ENCODE measurements at places on chromosomes 12 and 14. TPM values are rescaled to one million over a fixed set of nuclear protein-coding genes. Genes with fewer than 3 reads are reported as not detected.

Gene SSTR1
- polyA plus RNA-seq, result not detected

DNA sequence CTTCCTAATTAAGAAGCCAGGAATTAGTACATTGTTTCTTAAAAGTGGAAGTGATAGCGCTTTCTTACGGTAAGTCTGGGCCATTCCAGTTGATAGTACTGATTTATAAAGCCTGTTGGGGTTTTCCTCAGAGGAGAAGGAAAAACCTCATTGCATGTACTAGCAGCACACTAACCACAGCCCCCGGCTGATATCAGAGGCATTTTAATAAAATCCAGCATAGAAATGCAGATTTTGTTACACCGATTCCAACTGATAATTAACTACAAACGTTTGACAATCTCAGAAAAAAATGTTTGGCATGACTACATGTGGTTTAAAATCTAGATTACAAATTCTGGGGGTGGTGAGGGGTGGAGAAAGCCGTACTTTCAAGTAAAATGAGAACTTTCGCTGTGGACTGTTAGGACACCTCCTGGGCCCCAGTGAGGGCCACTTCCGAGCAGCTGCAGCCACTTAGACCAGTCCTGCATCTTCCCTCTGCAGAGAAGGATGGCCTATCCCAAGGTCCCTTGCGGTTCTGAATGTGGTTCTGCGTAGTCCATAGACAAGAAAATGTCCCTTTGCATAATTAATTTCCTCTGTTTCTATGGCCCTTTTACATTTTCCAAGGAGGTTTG lies 374.4 kb downstream of the NUAK1 start:
- no peak overlapping the region for H3K4me3 ChIP-seq
- H3K27ac ChIP-seq, result no peak overlapping the region
- H3K27me3 ChIP-seq, result peaks cover 15% of the 10 kb centered on the region
- H3K4me1 ChIP-seq, result no peaks in the 10 kb centered on the region

- no peak for DNase-seq
- H3K36me3 ChIP-seq, result no peaks in the 10 kb centered on the region
- H3K4me1 ChIP-seq, result no peaks in the 10 kb centered on the region
- H3K27me3 ChIP-seq, result no peaks in the 10 kb centered on the region
- H3K27ac ChIP-seq, result no peak overlapping the region
These were observed 1228.2 kb upstream of the TMEM132C start for GRCh38 chr12:127038761-127039160.

DNA sequence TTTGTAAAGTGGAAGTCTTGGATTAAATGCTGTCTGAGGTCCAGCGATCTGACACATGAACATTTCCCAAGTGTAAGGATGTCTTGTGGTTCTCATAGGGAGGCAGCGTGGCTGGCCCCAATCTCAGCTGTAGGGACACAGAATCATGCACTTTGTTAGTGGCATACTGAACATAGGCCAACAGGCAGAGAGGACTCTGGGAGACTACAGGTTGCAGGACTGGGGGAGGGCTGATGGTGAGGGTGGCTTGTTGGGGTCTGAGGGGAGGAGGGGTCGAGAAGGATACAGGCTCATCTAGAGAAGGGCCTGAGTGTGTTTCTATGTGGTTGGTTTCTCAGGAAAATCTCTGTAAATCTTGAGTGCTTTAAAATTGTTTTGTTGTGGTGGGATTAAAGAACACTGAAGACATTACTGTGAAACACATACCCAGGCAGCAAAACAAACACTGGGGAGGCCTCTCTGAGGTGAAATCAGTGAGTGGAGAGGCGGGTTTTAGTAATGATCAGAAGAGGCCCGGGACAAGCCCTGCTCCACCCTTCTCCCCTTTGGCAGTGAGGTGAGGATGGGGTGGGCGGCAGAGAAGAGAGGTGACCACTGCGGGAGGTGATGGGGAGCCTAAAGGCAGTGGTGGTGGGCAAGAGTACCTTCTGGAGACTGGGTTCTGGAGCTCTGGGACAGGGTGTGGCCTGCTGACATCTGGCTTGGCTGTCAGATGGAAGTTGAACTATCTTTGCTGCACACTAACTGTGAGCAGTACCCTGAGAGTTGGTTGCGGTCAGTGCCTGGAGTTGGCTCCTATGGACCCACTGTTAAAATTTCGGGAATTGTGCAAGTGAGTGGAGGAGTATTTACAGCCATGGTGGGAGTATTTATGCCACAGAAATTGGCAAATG lies 3.3 kb downstream of the NYNRIN start:
- no peaks in the 10 kb centered on the region for H3K36me3 ChIP-seq
- H3K4me1 ChIP-seq, result peaks cover 7% of the 10 kb centered on the region
- H3K27ac ChIP-seq, result no peak overlapping the region
- H3K4me3 ChIP-seq, result no peak overlapping the region
- H3K27me3 ChIP-seq, result peaks cover 14% of the 10 kb centered on the region

Gene TSPAN8
- polyA plus RNA-seq, result not detected

- peaks cover 46% of the 10 kb centered on the region for H3K4me1 ChIP-seq
- H3K27ac ChIP-seq, result peak overlapping the region; percentile 41
- DNase-seq, result no peak
- peaks cover 66% of the 10 kb centered on the region for H3K36me3 ChIP-seq
- H3K4me3 ChIP-seq, result no peak overlapping the region
These were observed 17.2 kb downstream of the CLEC2B start for GRCh38 chr12:9851927-9852326.

DNA sequence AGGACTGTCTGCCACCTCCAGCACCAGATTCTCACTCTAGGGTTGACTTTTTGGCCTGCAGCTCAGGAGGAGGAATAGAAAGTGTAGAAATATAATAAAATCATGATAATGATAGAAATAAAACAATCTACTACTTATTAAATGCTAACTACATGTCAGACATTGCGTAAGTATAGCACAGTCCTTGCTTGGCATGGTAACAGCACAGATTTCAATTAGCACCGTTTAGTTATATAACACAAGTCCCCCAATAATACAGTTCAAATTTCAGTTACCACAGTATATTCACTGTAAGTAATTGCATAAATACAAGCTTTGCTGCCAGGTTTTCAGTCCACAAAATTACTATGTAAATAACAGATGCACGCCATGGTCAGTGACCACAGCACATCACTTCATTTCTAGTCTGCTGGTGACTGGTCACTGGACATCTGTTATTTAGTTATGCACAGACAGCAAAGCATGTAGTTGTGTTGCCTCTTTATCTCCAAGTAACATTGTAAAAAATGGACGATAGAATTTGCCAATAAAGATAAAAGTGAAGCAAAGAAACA lies 6.5 kb upstream of the GLT8D2 start:
- H3K36me3 ChIP-seq, result no peaks in the 10 kb centered on the region
- H3K4me3 ChIP-seq, result no peak overlapping the region
- H3K27me3 ChIP-seq, result peaks cover 43% of the 10 kb centered on the region
- DNase-seq, result no peak
- H3K4me1 ChIP-seq, result no peaks in the 10 kb centered on the region
- H3K27ac ChIP-seq, result no peak overlapping the region

DNA sequence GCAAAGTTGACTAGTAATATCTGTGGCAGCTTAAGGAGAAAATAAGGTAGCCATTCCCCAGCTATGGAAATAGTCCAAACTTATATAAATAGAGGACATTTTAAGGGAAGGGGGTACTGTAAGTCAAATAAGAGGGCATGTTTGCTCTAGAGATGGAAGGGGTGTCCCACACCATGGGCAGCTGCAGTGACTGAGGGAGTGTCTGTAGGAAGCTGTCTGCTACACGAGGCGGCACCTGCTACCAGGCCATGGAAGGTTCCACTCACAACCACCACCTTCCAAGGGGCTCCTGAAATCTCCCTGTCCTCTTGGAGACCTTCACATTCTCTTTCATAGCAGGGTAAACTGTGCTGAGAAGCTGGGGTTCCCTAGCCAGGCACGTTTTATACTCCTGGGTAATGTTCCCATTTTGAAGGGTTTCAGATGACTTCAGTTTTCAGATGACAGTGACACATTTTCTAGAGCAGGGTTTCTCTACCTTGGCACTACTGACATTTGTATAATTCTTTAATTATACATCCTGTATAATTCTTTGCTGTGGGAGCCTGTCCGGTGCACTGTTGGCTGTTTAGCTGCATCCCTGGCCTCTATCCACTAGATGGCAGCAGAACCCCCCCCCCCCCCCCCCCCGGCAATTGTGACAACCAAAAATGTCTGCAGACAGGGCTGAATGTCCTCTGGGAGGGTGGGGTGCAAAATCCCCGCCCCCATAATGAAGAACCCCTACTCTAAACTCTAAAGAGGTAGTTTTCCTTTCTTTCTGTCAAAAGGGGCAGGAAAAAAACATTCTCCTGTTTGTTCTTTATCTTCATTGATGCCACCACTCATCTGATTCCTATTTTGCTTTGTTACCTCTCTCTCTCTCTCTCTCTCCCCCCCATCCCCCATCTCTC lies 11.6 kb upstream of the SMCO2 start:
- no peak overlapping the region for H3K4me3 ChIP-seq
- no peaks in the 10 kb centered on the region for H3K36me3 ChIP-seq
- DNase-seq, result peak; percentile 33

- H3K4me1 ChIP-seq, result no peaks in the 10 kb centered on the region
- no peak overlapping the region for H3K27ac ChIP-seq
- no peak for DNase-seq
- H3K27me3 ChIP-seq, result no peaks in the 10 kb centered on the region
These were observed 43.3 kb downstream of the MMAB start for GRCh38 chr12:109529691-109530640.

DNA sequence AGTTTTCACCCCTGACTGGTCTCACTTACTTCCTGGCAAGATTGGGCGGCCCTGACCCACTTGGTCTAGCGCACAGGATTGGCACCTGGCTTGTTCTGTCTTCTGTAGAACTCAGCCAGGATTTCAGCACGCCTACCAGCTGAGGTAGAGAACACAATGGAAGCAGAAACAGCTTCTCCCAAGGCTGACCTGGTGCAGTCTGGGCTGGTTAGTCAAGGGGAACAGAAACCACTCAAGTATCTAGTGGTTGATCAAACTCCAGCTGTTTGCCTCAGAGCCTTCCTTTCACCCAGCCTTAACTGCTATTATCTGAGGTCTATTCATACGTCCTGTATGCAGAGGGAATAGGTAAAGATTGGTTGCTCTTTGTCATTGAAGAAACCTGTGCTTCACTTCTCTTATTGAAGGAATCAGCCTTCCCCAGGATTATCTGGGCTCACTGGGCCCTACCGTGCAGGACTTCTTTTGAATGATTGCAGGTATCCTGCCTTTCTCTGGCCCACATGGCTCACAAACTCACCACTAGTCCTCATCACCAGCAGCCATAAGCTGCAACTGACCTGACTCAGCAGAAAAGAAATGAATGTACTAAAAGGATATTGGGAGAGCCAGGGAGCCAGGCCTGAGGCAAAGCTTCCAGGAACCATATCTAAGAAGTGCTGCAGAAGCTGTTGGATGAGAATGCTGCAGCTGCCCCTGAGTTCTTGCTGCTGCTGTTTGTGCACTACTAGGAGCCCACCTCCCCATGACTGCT lies 2.5 kb upstream of the PLEKHD1 start:
- no peak overlapping the region for H3K27ac ChIP-seq
- DNase-seq, result no peak
- peaks cover 50% of the 10 kb centered on the region for H3K27me3 ChIP-seq
- peaks cover 3% of the 10 kb centered on the region for H3K4me1 ChIP-seq
- no peaks in the 10 kb centered on the region for H3K36me3 ChIP-seq

DNA sequence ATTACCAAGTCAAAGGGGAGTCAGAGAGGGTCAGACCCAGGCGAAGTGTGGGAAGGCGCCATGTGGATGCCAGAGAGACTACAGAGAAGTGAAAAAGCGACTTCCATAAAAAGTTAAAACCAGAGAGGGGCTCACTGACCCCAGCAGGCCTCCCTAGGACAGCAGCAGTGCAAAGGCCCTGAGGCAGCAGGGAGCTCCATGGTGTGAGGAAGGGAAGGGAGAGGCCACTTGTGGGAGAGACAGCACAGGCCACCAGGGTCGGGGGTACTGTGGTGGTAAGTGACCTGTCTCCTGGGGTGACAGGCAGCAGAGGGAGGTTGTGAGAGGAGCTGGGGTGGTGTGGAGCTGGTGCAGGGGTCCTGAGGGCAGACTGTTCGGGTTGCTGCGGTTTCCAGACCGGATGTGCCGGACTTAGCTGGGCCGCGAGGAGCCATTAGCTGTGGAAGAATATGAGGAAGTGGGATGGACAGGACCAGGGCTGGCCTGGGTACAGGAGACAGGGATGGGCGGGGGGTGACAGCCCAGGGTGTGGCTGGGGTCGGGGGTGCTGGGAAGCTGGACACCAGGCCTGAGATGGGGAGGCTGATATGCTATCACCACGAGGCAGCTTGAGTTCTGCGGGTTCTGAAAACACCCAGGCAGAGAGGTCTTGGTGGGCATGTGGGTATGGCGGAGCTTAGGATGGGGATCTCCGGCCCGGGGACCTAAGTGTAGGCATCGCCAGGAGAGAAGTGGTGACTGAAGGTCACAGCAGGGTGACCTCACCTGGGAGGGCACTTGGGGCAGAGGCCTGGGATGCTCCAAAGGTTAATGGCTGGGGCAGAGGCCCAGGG lies 22.7 kb downstream of the SETD1B start:
- peaks cover 6% of the 10 kb centered on the region for H3K36me3 ChIP-seq
- H3K27ac ChIP-seq, result peak overlapping the region; percentile 73
- no peak overlapping the region for H3K4me3 ChIP-seq
- no peaks in the 10 kb centered on the region for H3K27me3 ChIP-seq

GRCh38 chr12:47943623-47944340 lies 19.6 kb upstream of the TMEM106C start:
- peaks cover 31% of the 10 kb centered on the region for H3K27me3 ChIP-seq
- no peak overlapping the region for H3K4me3 ChIP-seq
- H3K27ac ChIP-seq, result peak overlapping the region; percentile 45
- no peaks in the 10 kb centered on the region for H3K4me1 ChIP-seq
- no peak for DNase-seq

DNA sequence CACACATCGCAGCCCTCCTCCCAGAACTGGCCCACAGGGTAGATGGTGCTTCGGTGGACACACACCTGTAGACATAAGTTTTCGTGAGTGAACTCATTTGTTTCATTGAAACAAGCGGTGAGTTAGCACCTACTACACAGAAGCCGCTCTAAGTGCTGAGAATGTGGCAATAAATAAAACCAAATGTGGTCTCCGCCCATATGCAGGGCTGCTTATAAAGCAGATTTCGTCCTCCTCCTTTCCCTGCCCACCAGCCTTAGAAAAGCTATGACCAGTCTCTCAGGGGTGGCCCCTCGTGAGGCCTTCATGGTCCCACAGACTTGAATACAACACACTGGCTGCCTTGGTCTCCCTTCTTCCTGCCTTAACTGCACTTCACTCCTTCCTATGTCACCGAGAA lies 31.1 kb upstream of the ANO2 start:
- peaks cover 1% of the 10 kb centered on the region for H3K36me3 ChIP-seq
- no peak overlapping the region for H3K4me3 ChIP-seq
- no peak overlapping the region for H3K27ac ChIP-seq
- H3K27me3 ChIP-seq, result peaks cover 9% of the 10 kb centered on the region
- DNase-seq, result no peak

DNA sequence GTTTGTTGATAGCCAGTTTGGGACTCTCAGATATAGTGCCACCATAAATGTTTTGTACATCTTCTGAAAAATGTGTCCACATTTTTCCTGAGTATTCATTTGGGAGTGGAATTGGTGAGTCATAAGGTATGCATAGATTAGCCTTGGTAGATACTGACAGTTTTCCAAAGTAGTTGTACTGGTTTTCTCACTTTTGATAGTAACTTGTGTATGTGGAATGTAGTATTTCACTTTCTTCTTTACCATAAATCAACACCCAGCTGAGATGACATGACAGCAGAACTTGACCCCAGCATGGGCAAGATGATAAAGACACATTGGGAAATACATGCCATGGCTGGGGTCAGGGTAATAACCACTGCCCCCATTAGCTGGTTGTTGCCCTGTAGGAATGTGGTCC lies 5.4 kb downstream of the FBXW8 start:
- no peak overlapping the region for H3K4me3 ChIP-seq
- H3K36me3 ChIP-seq, result no peaks in the 10 kb centered on the region
- no peak overlapping the region for H3K27ac ChIP-seq
- peaks cover 85% of the 10 kb centered on the region for H3K4me1 ChIP-seq
